ENCODE measurements at places on chromosomes 1 and 21.

DNA sequence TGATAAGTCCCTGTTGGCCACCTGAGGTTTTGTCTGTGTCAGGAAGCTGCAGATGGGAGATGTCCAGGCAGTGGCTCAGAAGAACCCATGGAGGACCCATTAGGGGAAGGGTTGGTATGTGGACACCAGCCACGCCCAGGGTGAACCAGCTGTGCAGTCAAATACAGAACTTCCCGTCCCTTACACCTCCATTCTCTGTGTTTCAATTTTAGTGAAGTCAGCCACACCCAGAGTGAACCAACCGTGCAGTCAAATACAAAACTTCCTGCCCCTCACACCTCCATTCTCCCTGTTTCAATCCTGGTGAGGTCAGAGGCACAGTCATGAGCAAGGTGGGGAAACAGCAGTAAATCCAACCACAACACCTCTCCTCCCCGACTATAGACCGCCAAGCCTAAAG lies 27.4 kb downstream of the BACE2 start:
- DNase-seq = no peak

DNA sequence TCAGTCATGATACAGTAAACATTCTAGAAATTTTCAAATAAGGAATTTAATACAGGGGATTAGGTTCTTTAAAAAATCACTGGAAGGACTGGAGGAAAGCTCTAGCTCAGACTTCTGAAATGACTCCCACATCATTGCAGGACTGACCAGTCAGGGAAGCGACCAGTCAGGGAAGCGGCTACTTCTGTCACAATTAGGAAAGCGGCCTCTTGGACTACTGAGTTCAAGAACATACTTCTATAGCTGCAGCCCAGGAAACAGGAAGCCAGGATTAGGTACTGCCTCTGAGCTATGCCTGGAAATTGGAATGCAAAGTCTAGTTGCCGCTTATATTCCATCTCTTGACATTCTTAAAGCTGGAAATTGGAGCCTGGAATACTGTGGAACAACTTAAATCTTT lies 45.5 kb downstream of the USP25 start:
- DNase-seq = no peak

- no peak for DNase-seq
Measured at GRCh38 chr1:178143730-178144690, 50.1 kb downstream of the RASAL2 start.

GRCh38 chr1:8976338-8976737 lies 30.7 kb downstream of the CA6 start:
- DNase-seq = no peak

- no peak for DNase-seq
Measured at GRCh38 chr1:178393370-178393769, 103.4 kb downstream of the CLEC20A start.

- DNase-seq = no peak
Measured at GRCh38 chr1:64135462-64136223, 67.8 kb upstream of the UBE2U start.

DNA sequence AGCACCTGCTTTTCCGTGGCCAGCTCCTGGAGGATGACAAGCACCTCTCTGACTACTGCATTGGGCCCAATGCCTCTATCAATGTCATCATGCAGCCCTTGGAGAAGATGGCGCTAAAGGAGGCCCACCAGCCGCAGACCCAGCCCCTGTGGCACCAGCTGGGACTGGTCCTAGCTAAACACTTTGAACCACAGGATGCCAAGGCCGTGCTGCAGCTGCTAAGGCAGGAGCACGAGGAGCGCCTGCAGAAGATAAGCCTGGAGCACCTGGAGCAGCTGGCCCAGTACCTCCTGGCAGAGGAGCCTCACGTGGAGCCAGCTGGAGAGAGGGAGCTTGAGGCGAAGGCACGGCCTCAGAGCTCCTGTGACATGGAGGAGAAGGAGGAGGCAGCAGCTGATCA lies 413 bp downstream of the UBL4B start:
- no peak for DNase-seq

- no peak for DNase-seq
Measured at GRCh38 chr1:202501281-202501680, 152.8 kb downstream of the PPP1R12B start.

GRCh38 chr1:152313970-152314369 lies 11.1 kb downstream of the FLG start:
- no peak for DNase-seq

- DNase-seq = peak; percentile 71
Measured at GRCh38 chr1:184664042-184664660, 90.5 kb downstream of the EDEM3 start.

- DNase-seq = no peak
Measured at GRCh38 chr1:227094249-227094966, 154.3 kb downstream of the COQ8A start.

DNA sequence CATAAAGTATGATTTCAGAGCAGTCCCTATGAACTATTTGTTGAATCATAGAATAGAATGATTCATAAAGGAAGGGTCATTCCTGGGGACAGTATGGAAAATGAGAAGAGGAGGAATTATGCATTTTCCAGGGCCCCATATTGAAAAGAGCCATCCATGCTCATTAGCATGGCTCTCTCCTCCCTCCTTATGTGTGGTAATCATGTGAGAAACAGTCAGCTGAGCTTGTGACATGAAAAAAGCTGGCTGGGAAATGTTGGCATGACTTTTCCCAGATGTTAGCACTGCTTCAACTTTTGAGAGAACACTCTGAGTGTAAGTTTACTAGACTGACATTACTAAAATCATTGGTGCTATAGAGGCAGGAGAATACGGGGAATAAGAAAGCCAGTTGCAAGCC lies 16.1 kb downstream of the TRIM67 start:
- DNase-seq = no peak

DNA sequence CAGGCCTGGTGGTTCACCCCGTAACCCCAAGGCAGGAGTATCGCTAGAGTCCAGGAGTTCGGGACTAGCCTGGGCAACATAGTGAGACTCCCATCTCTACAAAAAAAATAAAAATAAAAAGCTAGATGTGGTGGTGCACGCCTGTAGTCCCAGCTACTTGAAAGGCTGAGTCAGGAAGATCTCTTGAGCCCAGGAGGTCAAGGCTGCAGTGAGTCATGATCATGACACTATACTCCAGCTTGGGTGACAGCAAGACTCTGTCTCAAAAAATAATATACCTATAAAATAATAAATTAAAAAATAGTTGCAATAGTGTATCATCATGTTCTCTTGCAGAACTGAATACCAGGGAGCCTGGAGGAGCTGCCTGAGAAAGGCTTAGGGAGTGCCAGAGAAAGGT lies 19.9 kb upstream of the TMEM39B start:
- DNase-seq = no peak

- no peak for DNase-seq
Measured at GRCh38 chr1:178060789-178061556, 32.9 kb upstream of the RASAL2 start.

DNA sequence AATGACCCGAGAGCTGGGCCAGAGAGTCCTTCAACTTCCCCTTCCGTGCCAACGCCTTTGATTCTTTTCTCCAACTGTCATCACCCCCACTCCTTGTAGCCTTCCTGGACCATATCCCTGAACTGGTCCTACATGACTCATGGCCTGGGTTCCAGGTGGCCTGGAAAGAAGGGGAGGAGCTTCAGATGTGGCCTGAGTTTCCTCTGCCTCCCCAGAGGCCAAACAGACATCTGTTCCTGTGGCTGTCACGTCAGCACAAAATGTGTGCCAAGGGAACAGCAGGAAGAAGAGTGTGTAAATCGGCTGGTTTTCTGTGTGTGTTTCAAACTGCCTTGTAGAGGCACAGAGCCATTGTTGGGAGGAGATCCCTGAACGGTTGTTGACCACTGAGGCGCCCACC lies 24.9 kb upstream of the KIRREL1 start:
- DNase-seq = no peak

DNA sequence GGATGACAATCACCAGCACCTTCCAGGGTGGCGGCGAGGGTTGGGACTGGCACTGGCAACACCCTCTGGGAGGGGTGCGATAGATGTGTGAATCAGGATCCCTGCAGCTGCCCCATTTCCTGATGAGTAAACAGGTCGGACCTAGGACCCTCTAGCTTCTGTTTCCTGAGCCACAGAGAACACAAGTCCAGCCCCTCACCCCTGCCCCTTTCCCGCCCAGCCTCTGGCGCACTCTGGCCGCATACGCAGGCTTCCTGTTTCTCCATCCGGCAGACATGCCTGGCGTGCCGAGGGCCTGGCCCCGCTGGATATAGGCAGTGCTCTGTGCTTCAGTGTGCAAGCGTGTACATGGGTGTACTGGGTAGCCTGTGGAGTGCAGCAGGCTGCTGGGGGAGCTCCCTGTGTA lies 4.6 kb downstream of the PEAR1 start:
- no peak for DNase-seq

GRCh38 chr1:177069490-177069889 lies 95.0 kb downstream of the ASTN1 start:
- DNase-seq = no peak

GRCh38 chr21:44426663-44427191 lies 28.6 kb upstream of the LRRC3 start:
- DNase-seq = peak; percentile 57
